ENCODE measurements at places on chromosomes 11 and 22. TPM values are rescaled to one million over a fixed set of nuclear protein-coding genes. Genes with fewer than 3 reads are reported as not detected.

Gene RAB36
- total RNA-seq: 2.6 TPM

Gene OR56A1
- not detected for total RNA-seq

Gene NXPE4
- total RNA-seq: not detected

Gene TLCD5
- 6.3 TPM for total RNA-seq

Gene CLDN5
- 198 TPM for total RNA-seq

Gene ZP1
- total RNA-seq: not detected

Gene DENND6B
- 2.9 TPM for total RNA-seq

Gene EXPH5
- total RNA-seq: 0.09 TPM

Gene CARD18
- not detected for total RNA-seq

Gene KBTBD3
- 3.6 TPM for total RNA-seq

Gene CARD16
- 68.7 TPM for total RNA-seq

Gene MISFA
- 3.6 TPM for total RNA-seq

Gene DLG2
- 1.1 TPM for total RNA-seq

Gene PANX3
- total RNA-seq: not detected

Gene CST6
- 0.46 TPM for total RNA-seq

Gene OR6A2
- total RNA-seq: 0.46 TPM

Gene CASP5
- total RNA-seq: not detected

Gene IGF2
- total RNA-seq: 34.1 TPM

Gene ADAMTS8
- total RNA-seq: not detected

Gene CCDC89
- total RNA-seq: not detected

Gene OR51B5
- total RNA-seq: not detected

Gene MS4A15
- not detected for total RNA-seq

Gene NPTXR
- 0.95 TPM for total RNA-seq

Gene PKNOX2
- total RNA-seq: 0.11 TPM

Gene NTM
- 1.0 TPM for total RNA-seq

Gene CDC42EP2
- 23.4 TPM for total RNA-seq

Gene SLC22A6
- total RNA-seq: not detected

Gene SYT13
- not detected for total RNA-seq

Gene SCGB1A1
- total RNA-seq: not detected

Gene VWA5A
- total RNA-seq: 14.3 TPM

Gene DBX1
- total RNA-seq: not detected

Gene MS4A12
- total RNA-seq: not detected

Gene CLTCL1
- total RNA-seq: 6.2 TPM

Gene PLAAT5
- not detected for total RNA-seq

Gene HMOX1
- total RNA-seq: 29.2 TPM

Gene ANO9
- not detected for total RNA-seq

Gene C11orf86
- not detected for total RNA-seq

Gene GLYAT
- total RNA-seq: not detected

Gene MMP12
- not detected for total RNA-seq

Gene RANBP1
- 237 TPM for total RNA-seq

Gene LGALS12
- not detected for total RNA-seq

Gene MMP13
- total RNA-seq: not detected

Gene GAB4
- total RNA-seq: not detected

Gene OR5AL1
- not detected for total RNA-seq

Gene DEFB108B
- total RNA-seq: not detected

Gene OR2D2
- 0.31 TPM for total RNA-seq

Gene FOLR1
- not detected for total RNA-seq

Gene SAA2
- not detected for total RNA-seq

All from endothelial cell of umbilical vein (primary cell).